ENCODE measurements at places on chromosomes 3 and 15.
A peak's percentile ranks its signal among the peaks of the same experiment; 100 is the strongest.

GRCh38 chr15:43204016-43204901 lies 16.6 kb downstream of the EPB42 start:
- peak; percentile 17 for DNase-seq

DNA sequence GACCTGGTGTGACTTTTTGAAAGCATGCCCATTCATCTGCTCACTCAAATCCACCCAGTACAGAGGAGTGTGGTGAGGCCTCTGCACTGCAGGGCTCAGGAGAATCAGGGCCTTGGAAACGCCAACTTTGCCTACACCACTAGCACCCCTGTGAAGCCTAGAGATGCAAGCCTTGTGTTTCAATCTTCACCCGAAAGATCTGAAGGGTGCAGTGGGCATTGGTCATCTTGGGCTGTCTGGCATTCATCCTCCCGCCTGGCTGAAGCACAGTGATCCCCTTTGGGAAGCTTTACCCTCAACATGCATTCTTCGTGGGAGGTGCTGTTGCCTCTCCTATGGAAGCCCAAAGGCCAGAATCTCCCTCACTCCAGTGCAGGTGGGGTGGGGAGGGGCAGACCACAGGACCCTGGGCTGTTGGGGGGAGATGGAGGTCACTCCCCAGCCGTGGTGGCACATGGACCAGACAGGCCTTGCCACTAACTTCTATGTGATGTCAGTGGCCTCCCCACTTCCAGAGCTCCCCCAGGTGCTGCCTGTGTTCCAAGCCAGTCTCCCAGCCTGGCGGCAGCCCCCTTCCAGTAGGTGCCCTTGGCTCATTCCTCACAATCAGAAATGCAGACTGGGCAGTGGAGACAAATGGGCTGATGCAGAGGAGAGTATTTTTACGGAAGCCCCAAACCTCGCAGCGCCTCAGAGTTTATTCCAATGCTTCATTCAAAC lies 92.5 kb downstream of the ADAMTS17 start:
- no peak for DNase-seq

DNA sequence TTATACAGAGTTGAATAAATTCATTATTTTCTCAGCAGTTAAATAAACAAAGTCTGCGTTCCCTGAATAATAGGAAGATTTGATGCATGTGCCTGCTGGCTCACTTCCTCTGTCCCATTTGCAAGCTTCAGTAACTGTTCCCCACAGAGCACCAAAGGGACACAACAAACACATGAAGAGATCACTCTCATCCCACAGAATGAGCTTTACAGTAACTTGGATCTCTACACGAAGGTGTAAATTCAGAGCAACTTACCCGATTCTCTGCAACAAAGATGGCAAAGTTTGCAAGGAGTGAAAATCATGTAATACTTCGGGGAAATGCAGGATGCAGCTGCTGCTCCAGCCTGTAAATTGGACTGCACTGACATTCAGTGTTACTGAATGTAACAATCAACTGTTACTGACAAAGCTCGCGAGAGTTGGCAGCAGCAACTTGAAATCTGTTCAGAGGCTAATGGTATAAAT lies at the start of gene BCHE:
Gene BCHE (minus strand): TSS at position 366 of the 468 bp plus-strand sequence. CDS start 6,390 bp downstream, outside the sequence.
- DNase-seq: no peak

- DNase-seq: no peak
Measured at GRCh38 chr3:107213044-107213669, 164.1 kb upstream of the CCDC54 start.

DNA sequence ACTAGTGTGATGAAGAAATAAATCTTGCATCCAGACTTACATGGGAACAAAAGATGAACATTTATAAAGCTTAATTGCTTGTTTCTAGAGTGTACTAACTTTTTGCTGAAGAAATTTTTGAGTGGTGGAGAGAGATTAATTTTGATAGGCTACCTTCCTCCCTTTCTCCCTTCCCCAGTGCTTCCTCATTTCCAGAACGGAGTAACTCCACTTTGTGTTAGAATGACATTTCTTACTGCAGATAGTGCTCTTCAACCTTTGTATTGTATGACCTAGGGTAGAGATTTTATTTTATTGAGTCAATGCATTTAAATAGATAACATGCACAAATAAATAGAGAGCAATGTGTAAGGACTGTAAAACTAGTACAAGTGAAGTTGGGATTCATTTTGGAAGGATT lies 1.9 kb downstream of the ATP1B3 start:
- no peak for DNase-seq

DNA sequence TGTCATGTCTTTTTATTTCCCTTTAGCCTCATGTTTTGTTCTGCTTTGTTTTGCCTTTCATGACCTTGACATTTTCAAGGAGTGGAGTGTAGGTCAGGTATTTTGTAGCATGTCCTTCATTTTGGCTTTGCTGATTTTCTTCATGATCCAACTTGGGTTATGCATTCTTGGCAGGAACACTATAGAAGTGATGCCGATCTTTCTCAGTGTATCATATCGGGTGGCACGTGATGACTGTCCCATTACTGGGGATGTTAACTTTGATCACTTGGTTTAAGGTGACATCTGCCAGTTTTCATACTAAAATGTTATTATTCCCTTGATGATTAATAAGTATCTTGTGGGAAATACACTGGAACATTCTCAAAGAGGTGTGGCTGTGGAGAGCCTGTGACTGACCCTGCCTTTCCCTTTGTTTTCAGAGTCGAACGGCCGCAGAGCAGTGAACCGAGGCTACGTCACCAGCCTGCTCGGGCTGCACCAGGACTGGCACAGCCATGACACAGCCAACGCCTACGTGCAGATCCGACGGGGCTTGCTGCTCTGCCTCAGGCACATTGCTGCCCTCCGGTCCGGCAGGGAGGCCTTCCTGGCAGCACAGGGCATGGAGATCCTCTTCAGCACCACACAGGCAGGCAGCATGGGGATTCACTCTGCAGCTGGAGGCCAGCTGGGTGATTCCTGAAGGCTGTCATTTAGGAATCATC lies 167.7 kb downstream of the AGBL1 start:
- no peak for DNase-seq

- DNase-seq: no peak
Measured at GRCh38 chr3:39432342-39432741, 25.8 kb downstream of the RPSA start.

GRCh38 chr3:133295944-133296917 lies 103.6 kb upstream of the BFSP2 start:
- DNase-seq: no peak

- DNase-seq: no peak
Measured at GRCh38 chr3:25856902-25857518, 67.1 kb downstream of the OXSM start.

DNA sequence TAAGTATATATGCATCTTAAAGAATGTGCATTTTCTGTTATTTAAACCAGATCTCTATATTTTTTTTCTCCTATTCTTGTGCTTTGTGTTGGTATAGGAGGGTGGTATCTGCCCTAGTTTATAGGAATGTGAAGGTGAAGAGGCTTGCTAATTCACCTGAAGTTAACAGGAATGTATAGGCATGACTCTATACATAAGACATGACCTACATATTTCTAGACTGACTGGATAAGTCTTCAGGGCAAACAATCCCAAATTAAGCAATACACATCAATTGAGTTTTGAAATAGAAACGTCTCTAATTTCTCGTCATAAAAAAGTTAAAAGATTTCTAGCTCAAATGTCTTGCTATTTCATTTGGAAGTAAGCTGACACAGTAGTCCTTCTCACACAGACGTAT lies 410.0 kb downstream of the DIPK2A start:
- no peak for DNase-seq

GRCh38 chr3:25689226-25689625 lies 24.5 kb upstream of the TOP2B start:
- DNase-seq: no peak

- DNase-seq: no peak
Measured at GRCh38 chr3:21599890-21600289, 151.1 kb downstream of the ZNF385D start.

GRCh38 chr3:169758359-169758994 lies 6.4 kb downstream of the TERC start:
- DNase-seq: no peak

- DNase-seq: no peak
Measured at GRCh38 chr3:104632521-104632920, 734.2 kb upstream of the ALCAM start.

- DNase-seq: no peak
Measured at GRCh38 chr3:189446959-189447560, 184.1 kb upstream of the TP63 start.

DNA sequence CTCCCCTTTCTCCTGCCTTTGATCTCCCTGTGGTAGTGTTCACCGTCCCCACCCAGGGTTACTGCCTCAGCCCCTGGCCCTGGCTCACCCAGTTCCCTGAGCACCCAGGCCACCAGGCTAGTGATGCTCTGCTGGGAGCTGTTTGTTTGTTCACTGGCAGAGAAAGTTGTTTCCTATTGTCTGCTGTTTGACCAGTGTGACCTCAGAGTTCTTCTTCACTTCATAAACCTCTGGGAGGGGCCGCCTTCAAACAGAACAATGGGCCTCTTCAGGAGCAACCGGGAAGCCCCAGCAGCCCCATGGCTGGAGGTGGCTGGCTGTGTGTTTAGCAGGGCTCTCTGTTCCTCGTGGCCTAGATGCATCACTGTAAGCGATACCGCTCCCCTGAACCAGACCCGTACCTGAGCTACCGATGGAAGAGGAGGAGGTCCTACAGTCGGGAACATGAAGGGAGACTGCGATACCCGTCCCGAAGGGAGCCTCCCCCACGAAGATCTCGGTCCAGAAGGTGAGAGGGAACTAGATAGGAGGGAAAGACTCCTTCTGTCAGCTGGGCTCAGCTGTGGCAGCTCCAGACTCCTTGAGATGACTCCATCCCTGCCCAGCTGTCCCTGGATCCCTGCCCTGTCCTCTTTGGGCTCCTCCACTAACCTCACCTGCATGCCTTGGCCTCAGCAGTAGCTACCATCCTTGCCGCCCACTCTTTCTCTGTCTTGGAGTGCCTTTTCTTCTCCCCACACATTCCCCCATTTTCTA lies 3.4 kb downstream of the CLK3 start:
- no peak for DNase-seq

DNA sequence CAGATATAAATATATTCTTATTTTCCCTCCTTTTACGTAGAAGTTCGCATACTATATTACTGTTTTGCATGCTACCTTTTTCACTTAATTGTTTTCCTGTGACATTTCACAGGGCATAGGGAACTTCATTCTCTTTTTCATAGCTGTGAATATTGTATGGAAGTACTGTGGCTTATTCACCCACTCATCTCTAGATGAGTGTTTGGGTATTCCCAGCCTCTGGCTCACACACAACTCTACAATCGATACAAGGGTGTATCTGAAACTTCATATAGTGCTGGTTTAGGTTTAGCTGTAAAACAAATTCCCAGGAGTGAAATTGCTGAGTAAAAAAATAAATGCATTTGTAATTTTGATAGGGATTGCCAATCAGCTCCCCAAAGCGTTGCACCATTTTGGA lies 55.3 kb upstream of the MAGI1 start:
- no peak for DNase-seq

- no peak for DNase-seq
Measured at GRCh38 chr3:52670621-52671521, 14.8 kb downstream of the PBRM1 start.

- DNase-seq: no peak
Measured at GRCh38 chr3:42056840-42057239, 34.3 kb upstream of the TRAK1 start.

DNA sequence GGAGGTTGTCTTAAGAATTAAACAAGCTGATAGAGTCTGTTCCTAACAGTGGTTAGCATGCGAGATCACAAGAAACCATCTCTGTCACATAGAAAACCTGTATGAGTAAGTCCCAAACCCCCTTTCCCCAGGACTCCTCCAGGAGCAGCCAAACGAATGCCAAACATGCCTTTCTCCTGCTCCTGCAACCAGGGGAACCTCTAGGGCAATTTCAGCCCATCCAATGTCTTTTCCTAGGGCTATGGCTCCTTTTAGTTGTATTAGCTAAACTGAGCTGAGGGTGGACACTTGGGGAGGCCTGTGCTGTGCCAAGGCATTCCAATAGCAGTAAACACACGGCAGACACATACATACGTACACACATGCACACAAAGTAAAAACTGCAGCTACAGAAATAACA lies 36.5 kb upstream of the TIMP4 start:
- DNase-seq: no peak

- no peak for DNase-seq
Measured at GRCh38 chr15:66832664-66833063, 130.6 kb downstream of the SMAD6 start.

- DNase-seq: no peak
Measured at GRCh38 chr3:116053017-116053416, 392.3 kb downstream of the LSAMP start.

DNA sequence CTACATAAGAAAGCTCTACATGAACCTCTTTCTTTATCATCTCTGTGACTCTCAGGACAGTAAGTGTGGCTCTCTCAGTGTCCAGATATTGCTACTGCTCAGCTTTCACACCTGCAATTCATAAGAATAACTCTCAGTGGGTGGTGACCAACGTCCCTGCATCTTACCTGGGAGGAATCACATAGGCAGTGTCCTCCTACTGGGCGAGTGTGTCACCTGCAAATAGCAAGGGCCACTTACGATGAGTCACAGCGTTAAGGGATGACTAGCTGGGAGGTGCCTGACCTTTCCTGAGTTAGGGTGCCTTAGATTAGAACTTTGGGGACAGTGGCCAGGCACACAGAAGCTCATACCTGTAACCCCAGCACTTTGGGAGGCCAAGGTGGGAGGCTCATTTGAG lies 90.8 kb upstream of the C3orf80 start:
- no peak for DNase-seq

DNA sequence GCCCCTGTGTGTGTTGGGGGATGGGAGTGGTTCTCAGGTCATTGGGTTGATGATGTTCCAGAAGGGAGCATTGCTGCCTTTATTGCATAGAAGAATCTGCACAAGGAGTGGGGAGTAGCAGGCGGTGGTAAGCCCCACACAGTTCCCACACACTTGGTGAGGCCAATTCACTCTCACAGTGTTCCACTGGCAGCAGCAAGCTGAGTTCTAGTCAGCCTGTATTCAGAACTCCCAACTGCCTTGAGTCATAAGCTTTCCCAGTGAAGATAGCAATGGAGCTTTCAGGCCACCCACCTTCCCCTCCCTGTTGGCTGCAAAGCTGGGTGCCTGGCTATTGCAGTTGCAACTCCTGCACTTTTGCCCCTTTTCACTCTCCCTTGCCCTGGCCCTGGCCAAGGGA lies 181.1 kb upstream of the RBMS3 start:
- DNase-seq: no peak

- no peak for DNase-seq
Measured at GRCh38 chr3:59210260-59210659, 160.4 kb upstream of the CFAP20DC start.
